ENCODE measurements at places on chromosomes 13 and 19. TPM values are rescaled to one million over a fixed set of nuclear protein-coding genes. Genes with fewer than 3 reads are reported as not detected.
A peak's percentile ranks its signal among the peaks of the same experiment; 100 is the strongest.

GRCh38 chr19:55160128-55160985 lies 2.8 kb upstream of the TNNI3 start:
- DNase-seq: peak; percentile 38

SMAD9 gene
- 7.6 TPM for total RNA-seq

GRCh38 chr19:21483589-21484170 lies 21.7 kb upstream of the ZNF429 start:
- DNase-seq: peak; percentile 38

GRCh38 chr19:46489445-46490272 lies 6.0 kb downstream of the PNMA8B start:
- peak; percentile 77 for DNase-seq

DNA sequence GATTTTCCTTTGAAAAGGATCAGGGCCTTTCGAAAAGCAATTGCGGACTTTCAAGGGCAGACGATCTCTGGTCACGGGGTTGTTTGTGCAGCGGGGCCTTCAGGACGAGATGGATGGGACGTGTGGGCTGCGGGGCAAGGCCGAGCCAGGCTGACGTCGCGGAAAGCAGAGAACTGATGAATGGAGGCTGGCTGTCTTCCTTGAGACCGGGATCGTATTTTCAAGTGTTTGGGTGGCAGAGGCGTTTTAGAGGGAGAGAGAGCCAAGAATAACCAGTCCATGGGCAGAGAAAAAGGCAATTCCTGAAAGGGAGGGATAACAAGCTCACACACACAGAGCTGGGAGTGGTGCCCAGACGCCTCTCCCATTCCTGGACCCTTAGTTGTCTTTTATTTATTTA lies 138.9 kb upstream of the USP29 start:
- DNase-seq: peak; percentile 85

- DNase-seq: no peak
These were observed 10.0 kb upstream of the CABP5 start for GRCh38 chr19:48053856-48054255.

DCLK1 gene
- total RNA-seq: 37.0 TPM

DHPS gene
- total RNA-seq: 63.7 TPM

- no peak for DNase-seq
These were observed 45.4 kb downstream of the CCL25 start for GRCh38 chr19:8097681-8098567.

DNA sequence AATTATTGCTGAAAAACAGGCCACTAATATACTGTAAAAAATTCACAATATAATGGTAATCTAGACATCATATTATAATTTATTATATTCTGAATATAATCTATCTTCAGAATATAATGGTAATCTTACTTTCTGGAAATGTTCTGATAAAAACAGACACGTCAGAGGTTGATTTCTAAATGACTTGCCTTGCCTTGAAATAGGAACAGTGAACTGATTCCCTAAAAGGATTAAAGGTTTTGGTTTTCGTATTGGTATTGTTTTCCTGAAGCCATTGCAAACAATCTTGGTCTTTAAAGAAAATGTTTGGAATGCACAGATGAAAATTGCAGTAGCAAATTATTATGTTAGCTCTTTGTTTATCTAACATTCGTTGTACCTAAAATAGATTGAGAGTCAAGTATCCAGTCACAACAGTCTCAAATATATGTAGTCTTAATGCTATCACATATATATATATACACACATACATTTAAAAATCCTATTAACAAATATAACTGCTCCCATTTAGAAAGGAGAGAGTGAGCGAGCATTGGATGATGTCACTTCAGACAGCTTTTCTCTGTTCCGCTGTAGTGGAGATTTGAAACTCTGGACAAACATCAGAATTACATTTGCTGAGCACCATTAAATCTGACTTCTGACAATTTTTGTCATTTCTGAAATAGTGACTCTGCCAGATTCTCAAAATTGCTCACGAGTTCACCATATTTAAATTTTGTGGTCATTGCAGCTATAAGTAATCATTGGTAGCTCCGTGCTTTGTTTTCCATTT lies 1.7 kb downstream of the ITM2B start:
- no peak for DNase-seq

Data from ovary (tissue), 10 donors.